ENCODE measurements at places on chromosomes 11 and 22. TPM values are rescaled to one million over a fixed set of nuclear protein-coding genes. Genes with fewer than 3 reads are reported as not detected.

Gene CARD10
- 12.1 TPM for total RNA-seq

Gene CDON
- 29.3 TPM for total RNA-seq

Gene TAF10
- 45.4 TPM for total RNA-seq

Gene LRRC10B
- 3.3 TPM for total RNA-seq

Gene EIF1AD
- total RNA-seq: 33.1 TPM

Gene BEST1
- 10.1 TPM for total RNA-seq

Gene RGL4
- total RNA-seq: not detected

Gene C22orf42
- not detected for total RNA-seq

Gene RAG1
- total RNA-seq: 1.3 TPM

Gene CLTCL1
- total RNA-seq: 2.8 TPM

Gene ST3GAL4
- 36.2 TPM for total RNA-seq

Gene PGA5
- 1.6 TPM for total RNA-seq

Gene NRIP3
- 0.96 TPM for total RNA-seq

Gene GALNT18
- total RNA-seq: 16.4 TPM

Gene HPX
- total RNA-seq: 12.9 TPM

Gene FBLN1
- 115 TPM for total RNA-seq

Gene GLYAT
- total RNA-seq: not detected

Gene SLC6A5
- not detected for total RNA-seq

Gene OR5B21
- total RNA-seq: not detected

Gene TSSK2
- total RNA-seq: not detected

Gene MRPL21
- 51.7 TPM for total RNA-seq

Gene MS4A12
- total RNA-seq: not detected

Gene ATG13
- 113 TPM for total RNA-seq

Gene NCAM1
- total RNA-seq: 3.6 TPM

Gene SLC35E4
- total RNA-seq: 8.5 TPM

Gene HORMAD2
- total RNA-seq: not detected

Gene SHANK2
- total RNA-seq: 1.3 TPM

Gene VWA5A
- total RNA-seq: 37.4 TPM

Gene CYP2D6
- total RNA-seq: 2.0 TPM

Gene OR52E2
- not detected for total RNA-seq

Gene OR51B5
- 0.32 TPM for total RNA-seq

Gene KIAA0930
- 45.3 TPM for total RNA-seq

Gene SNX32
- total RNA-seq: 0.48 TPM

Gene NECTIN1
- total RNA-seq: 2.6 TPM

Gene TESMIN
- total RNA-seq: 9.8 TPM

Gene LRRC55
- not detected for total RNA-seq

Gene HBG1
- not detected for total RNA-seq

Gene TNNT3
- total RNA-seq: 3.5 TPM

Gene SLC1A2
- total RNA-seq: 23.7 TPM

Gene C11orf52
- total RNA-seq: 7.5 TPM

Gene APOA4
- total RNA-seq: not detected

Gene TMPRSS5
- 1.6 TPM for total RNA-seq

Gene IFTAP
- total RNA-seq: 14.7 TPM

Gene NUP98
- 178 TPM for total RNA-seq

Gene DNHD1
- total RNA-seq: 21.6 TPM

Gene RIC8A
- total RNA-seq: 90.8 TPM

Gene DDIAS
- total RNA-seq: 1.3 TPM

Gene BLID
- total RNA-seq: 2.4 TPM

Gene NOX4
- 19.7 TPM for total RNA-seq

Gene BTG4
- total RNA-seq: not detected

Gene ZC3H12C
- 19.8 TPM for total RNA-seq

Gene OR8G5
- not detected for total RNA-seq

Gene CHID1
- total RNA-seq: 79.5 TPM

All from breast epithelium (tissue), 4 donors.